Stimulated activated CD4-positive, alpha-beta T cell treated with anti-CD3 and anti-CD28 coated beads, Interleukin-15, amount 100 ng/mL, for 1 hour (primary cell): ENCODE measurements at places on chromosomes 4 and X.

DNA sequence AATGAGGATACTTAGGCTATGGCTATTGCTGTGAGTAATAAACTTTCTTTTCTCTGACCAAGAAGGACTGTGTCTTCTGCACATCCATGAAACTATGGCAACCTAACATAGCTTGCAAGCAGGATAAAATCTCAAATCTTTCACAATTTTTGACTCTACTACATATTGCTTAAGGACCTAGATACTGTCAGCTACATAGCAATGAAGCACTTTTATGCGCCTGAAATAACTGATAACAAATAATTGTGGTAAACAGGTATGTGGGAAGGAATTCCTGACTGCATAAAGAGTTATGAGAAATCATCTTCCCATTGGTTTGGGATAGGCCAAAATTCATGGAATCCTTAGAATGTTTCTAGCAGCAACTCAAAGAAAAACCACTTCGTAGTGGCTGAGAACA lies 41.2 kb upstream of the PDGFC start:
- no peak for DNase-seq

GRCh38 chrX:56789518-56790070 lies 60.6 kb downstream of the NBDY start:
- DNase-seq, result no peak

- no peak for DNase-seq
Observed at GRCh38 chr4:125519371-125520146, 204.8 kb downstream of the FAT4 start.

DNA sequence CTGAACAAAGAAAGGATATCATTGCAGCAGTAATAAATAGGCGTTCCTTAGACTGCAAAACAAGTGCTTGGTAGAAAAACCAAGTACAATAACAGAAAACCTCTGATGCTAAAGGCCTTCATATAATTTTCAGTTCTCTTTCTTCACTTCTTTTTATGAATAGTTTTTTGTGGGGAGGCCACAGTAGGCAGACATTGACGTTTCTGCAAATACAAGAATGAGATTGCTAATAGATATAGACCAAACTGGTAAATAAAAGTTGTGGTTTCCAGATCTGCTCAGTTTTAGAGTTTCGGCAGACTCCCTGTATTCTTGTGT lies 57.0 kb upstream of the RAP1GDS1 start:
- DNase-seq, result no peak

- no peak for DNase-seq
Observed at GRCh38 chr4:7255488-7255881, 63.1 kb downstream of the SORCS2 start.

DNA sequence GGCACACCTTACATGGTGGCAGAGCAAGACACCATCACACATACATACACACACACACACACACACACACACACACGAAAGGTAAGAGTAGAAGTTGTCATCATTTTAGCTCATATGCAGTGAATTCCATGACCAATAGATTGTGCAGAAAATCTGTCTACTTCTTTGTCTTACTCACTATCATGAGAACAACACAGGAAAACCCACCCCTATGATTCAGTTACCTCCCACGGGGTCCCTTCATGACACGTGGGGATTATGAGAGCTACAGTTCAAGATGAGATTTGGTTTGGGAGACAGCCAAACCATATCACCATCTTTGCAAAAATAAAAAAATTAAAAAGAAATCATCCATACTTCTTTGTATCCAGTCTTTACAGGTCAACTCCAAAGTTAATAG lies 221.1 kb downstream of the BMPR1B start:
- no peak for DNase-seq

DNA sequence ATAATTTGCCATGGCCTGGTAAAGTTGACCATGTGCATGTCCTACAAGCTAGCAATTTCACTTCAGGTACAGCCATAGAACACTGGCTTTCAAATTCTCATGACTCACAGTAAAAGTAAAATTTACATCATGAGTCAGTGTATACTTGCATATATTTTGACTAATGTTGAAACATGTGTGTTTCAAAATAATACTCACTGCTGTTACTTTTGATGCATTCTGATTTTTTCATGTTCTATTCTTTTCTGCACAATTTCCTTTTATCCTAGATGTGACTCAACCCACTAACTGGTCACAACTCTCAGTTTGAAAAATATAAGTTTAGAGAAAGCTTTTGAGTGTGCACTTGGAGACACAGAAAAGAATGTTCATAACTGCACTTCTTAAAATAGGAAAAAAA lies 365.7 kb downstream of the FGF13 start:
- no peak for DNase-seq

DNA sequence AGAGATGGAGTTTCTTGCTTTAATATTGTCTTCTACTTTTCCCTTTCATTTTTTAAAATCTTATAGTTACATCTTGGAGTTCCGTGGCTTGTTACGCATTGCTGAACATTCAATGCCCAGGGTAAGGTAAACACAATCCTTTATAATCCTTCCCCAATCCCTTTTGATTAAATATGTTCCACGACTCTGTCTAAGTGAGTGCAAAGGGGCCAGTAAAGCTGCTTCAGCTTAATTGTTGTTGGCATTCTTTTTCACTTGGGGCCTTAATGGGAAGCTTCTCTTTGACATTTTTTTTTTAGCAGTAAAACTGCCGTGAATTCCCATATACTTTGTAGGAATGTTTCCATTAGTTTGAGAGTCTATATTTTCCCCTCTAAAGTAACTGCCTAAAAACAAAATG lies 1028.1 kb downstream of the C4orf33 start:
- no peak for DNase-seq

DNA sequence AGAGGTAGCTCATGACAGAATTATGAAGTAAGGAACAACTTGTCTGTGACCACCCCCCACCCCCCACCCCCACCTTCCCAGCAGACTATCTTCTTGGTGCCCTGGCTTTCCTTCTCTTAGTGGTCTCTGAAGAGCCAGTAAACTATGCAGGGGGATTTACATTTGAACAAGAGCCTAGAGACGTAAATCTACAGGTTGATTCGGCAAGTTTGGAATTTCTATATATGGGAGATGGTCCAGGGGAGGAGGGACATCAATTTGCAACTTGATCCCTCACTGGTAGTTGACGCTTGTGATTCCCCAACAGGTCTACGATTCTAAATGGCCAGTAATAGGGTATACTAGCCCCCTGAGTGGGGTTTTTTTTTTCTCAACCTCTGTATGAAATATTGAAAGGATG lies 36.7 kb downstream of the IL13RA1 start:
- DNase-seq, result no peak

- DNase-seq, result no peak
Observed at GRCh38 chr4:106607558-106607957, 239.0 kb upstream of the GIMD1 start.

GRCh38 chrX:84363663-84364062 lies 138.6 kb downstream of the HDX start:
- DNase-seq, result no peak

- DNase-seq, result no peak
Observed at GRCh38 chr4:4277531-4277930, 12.4 kb downstream of the LYAR start.

- no peak for DNase-seq
Observed at GRCh38 chr4:66653937-66654336, 891.4 kb downstream of the CENPC start.

- DNase-seq, result no peak
Observed at GRCh38 chrX:135977611-135978010, 3.8 kb upstream of the MMGT1 start.

- DNase-seq, result no peak
Observed at GRCh38 chr4:58247792-58248191, 1137.6 kb upstream of the IGFBP7 start.

- no peak for DNase-seq
Observed at GRCh38 chrX:40476958-40477357, 103.8 kb upstream of the ATP6AP2 start.

GRCh38 chr4:75924309-75924827 lies 16.4 kb downstream of the NAAA start:
- no peak for DNase-seq

DNA sequence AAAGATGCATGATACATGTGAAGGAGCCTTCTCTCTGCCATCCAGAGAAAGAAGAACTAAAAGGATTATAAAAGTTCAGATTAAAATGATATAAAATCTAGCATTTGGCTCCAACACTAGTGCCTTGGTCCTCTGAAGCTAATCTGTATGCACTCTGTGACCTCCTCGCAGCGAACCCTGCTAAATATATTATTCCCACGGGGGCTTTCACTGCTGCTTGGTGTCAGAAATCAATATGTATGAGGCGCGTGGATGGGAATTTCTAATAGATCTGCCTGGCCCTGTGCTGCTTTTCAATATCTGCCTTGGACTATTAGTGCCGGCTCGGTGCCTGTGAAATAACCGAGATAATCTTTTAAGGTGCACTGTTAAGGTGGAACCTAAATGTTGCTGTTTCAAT lies 69.7 kb downstream of the CXXC4 start:
- DNase-seq, result no peak

- DNase-seq, result no peak
Observed at GRCh38 chr4:78949735-78950134, 10.5 kb upstream of the PAQR3 start.

DNA sequence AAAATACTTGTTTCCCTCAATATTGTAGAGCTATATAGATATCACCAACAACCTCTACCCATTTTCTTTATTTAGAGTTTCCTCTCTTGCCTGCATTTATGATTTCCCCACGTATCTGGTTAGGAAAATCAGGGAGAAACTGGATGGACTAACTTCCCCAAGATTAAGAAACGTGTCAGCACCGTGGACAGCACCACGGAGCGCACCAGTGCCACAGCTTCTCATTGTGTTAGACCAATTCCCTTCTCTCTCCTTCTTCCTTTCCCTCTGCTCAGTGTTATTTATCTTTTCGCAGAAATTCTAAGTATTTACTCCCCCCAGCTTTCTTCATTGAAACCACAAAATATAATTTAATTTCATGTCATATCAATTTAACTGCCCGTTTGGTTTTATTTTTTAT lies 568.6 kb upstream of the BOD1L1 start:
- no peak for DNase-seq

GRCh38 chr4:140497405-140497746 lies 717 bp downstream of the MGAT4D start:
- no peak for DNase-seq

GRCh38 chr4:180589575-180589974 lies 1653.6 kb upstream of the TENM3 start:
- DNase-seq, result no peak

DNA sequence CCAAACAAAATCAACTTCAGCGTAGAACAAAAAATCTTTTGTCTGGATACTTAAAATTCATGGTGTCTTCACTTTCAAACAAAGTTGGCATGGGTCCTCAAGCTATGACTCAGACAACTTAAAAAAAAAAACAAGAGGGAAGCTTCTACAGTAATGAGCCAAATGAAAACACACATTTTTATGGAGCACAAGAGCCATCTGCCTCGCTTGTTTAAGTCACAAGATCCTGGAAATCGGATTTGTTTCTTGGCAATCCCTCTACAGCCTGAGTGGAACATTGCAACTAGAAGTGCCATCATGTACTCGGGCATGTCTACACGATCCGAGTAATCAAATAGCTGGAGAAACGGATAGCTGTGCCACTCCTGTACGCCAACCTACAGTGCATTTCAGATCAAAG lies 22.6 kb downstream of the LAMP2 start:
- no peak for DNase-seq

GRCh38 chr4:140888054-140888453 lies 131.9 kb upstream of the TBC1D9 start:
- no peak for DNase-seq

DNA sequence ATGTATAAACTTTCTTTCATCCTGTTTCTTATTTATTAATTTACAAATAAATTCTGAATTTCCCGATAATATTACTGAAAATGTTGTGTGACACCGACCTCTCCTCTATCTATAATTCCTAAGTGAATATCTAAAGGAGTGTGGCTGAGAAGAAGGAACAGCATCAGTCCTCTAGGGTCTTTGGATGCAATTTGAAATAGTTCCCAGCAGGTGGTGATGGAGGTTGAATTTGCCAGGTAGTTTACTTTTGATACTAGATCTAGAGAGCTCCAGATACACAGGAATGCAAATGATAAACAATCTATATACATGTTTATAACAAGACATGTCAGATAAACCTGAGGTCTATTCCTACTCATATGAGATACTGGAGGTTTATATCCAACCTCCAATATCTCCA lies 305.4 kb downstream of the PCDH18 start:
- no peak for DNase-seq

- no peak for DNase-seq
Observed at GRCh38 chr4:3341760-3342159, 48.9 kb downstream of the RGS12 start.

GRCh38 chr4:128776794-128777216 lies 32.7 kb upstream of the JADE1 start:
- DNase-seq, result no peak

GRCh38 chr4:65968831-65969558 lies 298.7 kb upstream of the EPHA5 start:
- DNase-seq, result no peak

DNA sequence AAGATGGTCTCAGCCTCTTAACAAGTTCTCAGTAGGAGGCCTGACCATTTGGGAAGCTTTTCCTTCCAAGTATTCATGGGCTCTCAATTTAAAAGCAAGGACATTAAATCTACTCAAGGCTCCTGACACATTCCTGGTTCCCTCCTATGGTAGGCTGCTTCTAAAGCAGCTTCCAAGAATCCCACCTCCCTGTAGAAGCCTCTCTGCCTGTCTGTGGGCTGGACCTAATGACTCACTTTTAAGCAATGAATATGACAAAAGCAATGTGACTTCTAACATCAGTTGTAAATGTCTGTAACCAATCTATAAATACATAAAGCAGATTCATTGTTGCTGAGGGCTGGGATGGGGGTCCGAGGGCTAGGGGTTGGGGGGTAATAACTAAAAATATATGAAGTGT lies 99.5 kb upstream of the FAM9B start:
- DNase-seq, result no peak

DNA sequence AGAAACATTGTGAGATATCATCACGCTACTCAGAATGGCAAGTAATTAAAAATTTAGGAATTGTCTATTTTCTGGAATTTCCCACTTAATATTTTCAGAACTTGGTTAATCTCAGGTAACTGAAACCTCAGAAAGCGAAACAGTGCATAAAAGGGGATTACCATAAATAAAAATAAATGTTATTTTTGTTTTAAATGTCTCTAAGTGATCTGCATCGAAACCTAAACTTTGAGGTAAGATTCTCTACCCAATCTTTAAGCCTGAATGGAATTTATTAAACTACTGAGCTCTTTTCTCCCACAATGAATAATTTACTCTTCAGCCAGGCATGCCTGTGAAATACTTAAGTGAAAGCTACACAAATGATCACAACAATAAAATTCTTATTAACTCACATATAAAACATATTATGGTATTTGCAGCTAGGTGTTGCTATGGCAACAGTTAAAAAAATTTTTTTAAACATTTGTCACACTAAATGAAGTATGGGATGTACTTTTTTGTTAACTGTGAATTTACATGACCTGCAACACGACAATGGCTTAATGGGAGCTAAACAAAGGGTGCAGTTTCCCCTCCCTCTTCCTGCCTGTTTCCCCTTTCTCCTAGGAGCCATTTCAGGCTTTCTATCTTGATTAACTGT lies 220.2 kb upstream of the PRPS2 start:
- no peak for DNase-seq

DNA sequence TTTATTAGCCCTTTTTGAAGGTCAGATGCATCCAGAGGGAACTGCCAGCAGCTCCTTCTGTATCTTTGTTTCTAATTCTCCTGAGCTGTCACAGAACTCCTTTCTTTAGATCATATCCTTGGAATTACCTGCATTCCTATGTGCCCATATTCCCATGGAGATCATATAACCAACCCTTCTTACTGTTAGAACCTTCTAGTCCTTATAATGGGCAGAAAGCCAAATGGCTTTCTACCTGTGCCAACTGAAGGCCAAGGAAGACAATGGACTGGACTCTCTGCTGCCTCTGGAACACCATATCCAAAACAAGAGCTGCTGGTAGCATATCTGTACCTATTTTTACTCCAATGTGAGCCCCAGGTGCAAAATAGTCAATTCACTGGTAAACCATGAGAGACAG lies 60.7 kb downstream of the TBC1D9 start:
- no peak for DNase-seq
